ENCODE measurements at places on chromosomes 11 and 22.

DNA sequence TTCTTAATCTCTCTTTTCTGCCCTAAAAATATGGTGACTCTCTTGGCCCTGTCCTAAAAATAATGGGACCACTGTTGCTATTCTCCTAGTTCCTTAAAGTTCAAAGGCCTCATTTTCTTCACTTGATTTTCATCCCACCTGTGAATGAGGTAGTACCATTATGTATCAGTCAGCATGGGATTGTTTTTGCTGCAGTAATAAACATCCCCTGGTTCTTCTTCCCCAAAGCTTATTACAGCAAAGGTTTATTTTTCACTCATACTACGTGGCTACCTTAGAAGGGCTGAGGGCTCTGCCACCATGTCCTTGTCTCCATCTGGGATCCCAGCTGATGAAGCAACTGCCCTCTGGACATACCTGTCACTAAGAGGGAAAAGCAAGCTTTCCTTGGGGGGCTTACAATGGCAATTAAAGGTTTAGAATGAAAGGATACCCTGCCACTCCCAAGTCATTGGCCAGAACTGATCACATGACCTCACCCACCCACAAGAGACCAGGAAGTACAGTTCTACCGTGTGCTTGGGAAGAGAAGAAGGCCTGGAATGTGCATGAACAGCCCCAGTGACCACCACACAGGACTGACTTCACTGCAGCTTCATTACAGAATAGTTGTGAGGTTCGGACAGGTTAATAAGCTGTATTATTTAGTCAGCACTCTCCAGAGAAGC lies 7.8 kb downstream of the TTC38 start:
- no peaks in the 10 kb centered on the region for H3K4me1 ChIP-seq
- H3K27me3 ChIP-seq = no peaks in the 10 kb centered on the region
- no peak overlapping the region for H3K4me3 ChIP-seq
- peaks cover 9% of the 10 kb centered on the region for H3K36me3 ChIP-seq

DNA sequence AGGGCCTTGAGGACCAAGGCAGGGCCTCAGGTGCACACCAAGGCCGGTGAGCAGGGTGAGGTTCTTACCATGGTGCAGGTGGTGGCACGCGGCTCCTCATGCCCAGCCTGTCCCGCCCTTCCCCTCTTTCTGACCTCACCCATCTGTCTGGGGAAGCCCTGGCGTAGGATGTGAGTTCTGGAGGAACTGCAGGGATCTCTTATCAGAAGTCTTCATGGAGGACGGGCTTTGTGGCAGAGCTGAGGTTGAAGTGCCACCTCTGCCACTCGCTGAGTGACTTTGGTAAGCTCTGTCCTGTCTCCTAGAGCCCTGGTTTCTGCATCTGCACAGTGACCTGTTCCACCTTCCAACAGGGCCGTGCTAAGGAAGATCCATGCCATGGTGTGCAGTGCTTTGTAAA lies 49.1 kb downstream of the LRRC32 start:
- H3K27me3 ChIP-seq = no peaks in the 10 kb centered on the region
- no peaks in the 10 kb centered on the region for H3K4me1 ChIP-seq
- H3K27ac ChIP-seq = no peak overlapping the region
- no peak for DNase-seq

- no peaks in the 10 kb centered on the region for H3K36me3 ChIP-seq
- H3K4me1 ChIP-seq = peaks cover 14% of the 10 kb centered on the region
- no peak overlapping the region for H3K4me3 ChIP-seq
- H3K27me3 ChIP-seq = no peaks in the 10 kb centered on the region
- DNase-seq = no peak
- no peak overlapping the region for H3K27ac ChIP-seq
Measured at GRCh38 chr11:61498767-61499341, 9.7 kb upstream of the LRRC10B start.

GRCh38 chr11:83815736-83816135 lies 529.6 kb upstream of the CCDC90B start:
- peaks cover 39% of the 10 kb centered on the region for H3K4me1 ChIP-seq
- peak overlapping the region; percentile 92 for H3K27ac ChIP-seq
- no peaks in the 10 kb centered on the region for H3K27me3 ChIP-seq
- no peaks in the 10 kb centered on the region for H3K36me3 ChIP-seq
- peak; percentile 95 for DNase-seq
